ENCODE measurements at places on chromosomes 6 and 20. TPM values are rescaled to one million over a fixed set of nuclear protein-coding genes. Genes with fewer than 3 reads are reported as not detected.

- no peaks in the 10 kb centered on the region for H3K36me3 ChIP-seq
- no peak overlapping the region for H3K4me3 ChIP-seq
- H3K27ac ChIP-seq = no peak overlapping the region
- DNase-seq = no peak
Measured at GRCh38 chr6:5012519-5012918, 8.7 kb upstream of the RPP40 start.

DNA sequence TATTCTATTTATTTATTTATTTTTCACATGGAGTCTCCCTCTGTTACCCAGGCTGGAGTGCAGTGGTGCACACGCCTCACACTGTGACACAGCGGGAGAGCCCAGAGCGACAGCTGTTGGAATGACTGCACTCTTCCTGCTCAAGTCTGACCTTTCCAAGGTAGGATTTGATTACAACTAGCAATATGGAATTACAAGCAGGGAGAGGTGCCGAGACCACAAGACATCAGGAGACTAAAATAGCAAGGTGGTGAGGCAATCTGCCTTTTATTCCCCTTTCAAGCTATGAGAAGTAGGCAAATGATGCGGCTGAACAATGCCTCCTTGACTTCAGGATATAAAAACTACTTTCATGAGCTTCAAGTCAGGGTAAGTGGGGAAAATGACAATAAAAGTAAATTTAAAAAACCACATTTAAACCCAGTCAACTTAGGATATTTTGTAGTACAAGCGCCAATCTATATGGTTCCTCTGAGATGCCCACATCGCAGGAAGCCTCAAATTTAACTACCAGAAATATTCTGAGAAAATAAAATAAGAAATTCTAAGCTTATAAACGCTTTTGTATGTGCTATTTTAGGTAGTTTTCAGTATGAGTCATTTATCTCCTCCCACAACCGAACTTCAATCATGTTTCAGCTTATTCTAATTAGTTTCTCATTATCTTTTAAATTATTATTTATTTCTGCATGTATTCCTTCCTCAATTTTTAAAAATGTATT lies 146.9 kb upstream of the SGK1 start:
- no peaks in the 10 kb centered on the region for H3K27me3 ChIP-seq
- DNase-seq = peak; percentile 42
- H3K27ac ChIP-seq = peak overlapping the region; percentile 87
- no peaks in the 10 kb centered on the region for H3K36me3 ChIP-seq

- H3K27me3 ChIP-seq = no peaks in the 10 kb centered on the region
- H3K4me3 ChIP-seq = no peak overlapping the region
- H3K27ac ChIP-seq = no peak overlapping the region
- H3K4me1 ChIP-seq = no peaks in the 10 kb centered on the region
- H3K36me3 ChIP-seq = no peaks in the 10 kb centered on the region
Measured at GRCh38 chr6:32908897-32909296, 31.9 kb downstream of the HLA-DMB start.

The RUNX2 gene
- total RNA-seq = 0.69 TPM

- no peak for DNase-seq
- peak overlapping the region; percentile 95 for H3K27ac ChIP-seq
- peaks cover 3% of the 10 kb centered on the region for H3K36me3 ChIP-seq
- H3K4me1 ChIP-seq = peaks cover 8% of the 10 kb centered on the region
- peak overlapping the region; percentile 99 for H3K4me3 ChIP-seq
Measured at GRCh38 chr6:170584954-170585498, 589 bp upstream of the PDCD2 start.

The RPP40 gene
- total RNA-seq = 4.6 TPM

- H3K27ac ChIP-seq = no peak overlapping the region
- no peaks in the 10 kb centered on the region for H3K27me3 ChIP-seq
- no peaks in the 10 kb centered on the region for H3K4me1 ChIP-seq
- DNase-seq = no peak
Measured at GRCh38 chr6:22327881-22328280, 31.0 kb upstream of the PRL start.

GRCh38 chr20:22834651-22835256 lies 200.4 kb upstream of the SSTR4 start:
- no peaks in the 10 kb centered on the region for H3K4me1 ChIP-seq
- H3K36me3 ChIP-seq = no peaks in the 10 kb centered on the region
- no peak overlapping the region for H3K27ac ChIP-seq
- H3K4me3 ChIP-seq = no peak overlapping the region
- no peaks in the 10 kb centered on the region for H3K27me3 ChIP-seq
- no peak for DNase-seq

DNA sequence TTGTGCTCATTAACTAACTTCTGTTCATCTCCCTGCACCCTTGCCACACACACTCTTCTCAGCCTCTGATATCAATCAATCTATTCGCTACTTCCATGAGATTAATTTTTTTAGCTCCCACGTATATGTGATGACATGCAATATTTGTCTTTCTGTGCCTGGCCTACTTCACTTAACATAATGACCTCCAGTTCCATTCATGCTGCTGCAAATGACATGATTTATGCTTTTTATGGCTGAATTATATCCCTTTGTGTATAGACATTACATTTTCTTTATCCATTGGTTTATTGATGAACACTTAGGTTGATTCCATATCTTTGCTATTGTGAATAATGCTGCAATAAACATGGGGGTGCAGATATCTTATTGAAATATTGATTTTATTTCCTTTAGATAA lies 50.8 kb upstream of the SPTLC3 start:
- no peak for DNase-seq
- no peaks in the 10 kb centered on the region for H3K4me1 ChIP-seq

Data from psoas muscle (tissue), 8 donors.